NCI-H1930 (cell line): ENCODE measurements at places on chromosomes 7 and 10.

DNA sequence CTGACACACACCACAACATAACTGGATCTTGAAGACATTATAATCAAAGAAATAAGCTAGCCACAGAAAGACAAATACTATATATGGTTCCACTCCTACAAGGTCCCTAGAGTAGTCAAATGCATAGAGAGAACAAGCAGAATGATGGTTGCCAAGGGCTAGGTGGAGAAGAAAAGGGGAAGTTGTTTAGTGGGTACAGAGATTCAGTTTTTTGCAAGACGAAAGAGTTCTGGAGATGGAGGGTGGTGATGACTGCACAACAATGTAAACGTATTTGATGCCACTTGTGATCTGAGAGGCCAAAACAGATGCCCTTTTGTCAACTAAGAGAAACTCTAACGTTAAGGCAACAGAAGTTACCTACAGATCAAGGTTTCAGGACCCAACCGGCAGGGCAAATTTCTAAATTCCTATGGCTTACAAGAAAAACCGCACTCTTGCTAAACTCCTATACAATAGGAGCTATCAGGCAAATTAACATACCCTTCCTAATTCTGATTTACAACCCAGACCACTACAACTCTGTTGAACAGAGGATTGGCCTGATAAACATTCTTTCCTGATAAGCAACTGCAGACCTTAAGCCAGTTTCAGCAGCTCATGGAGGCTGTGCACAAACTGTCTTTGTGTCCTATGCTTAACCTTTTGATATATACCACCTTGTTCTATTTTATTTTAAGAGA lies 69.0 kb downstream of the FAM107B start:
- DNase-seq = no peak

DNA sequence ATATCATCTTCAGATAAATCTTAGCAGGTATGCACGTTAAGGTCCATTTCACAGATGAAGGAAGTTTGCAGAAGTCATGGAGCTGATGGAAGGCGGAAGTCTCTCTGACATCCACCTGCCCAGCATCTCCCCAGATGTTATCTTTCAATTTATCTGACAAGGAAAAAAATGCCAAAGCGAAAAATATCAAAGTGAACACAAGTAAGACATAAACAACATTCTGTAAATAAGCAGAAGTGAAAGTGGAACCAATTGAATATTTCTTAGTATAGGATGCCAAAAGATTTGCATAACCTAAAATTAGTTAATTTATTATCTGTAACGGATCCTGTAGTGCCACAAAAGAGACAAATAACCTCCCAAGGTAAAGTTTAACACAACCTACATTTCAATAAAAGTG lies 73.6 kb upstream of the NEBL start:
- DNase-seq = no peak

DNA sequence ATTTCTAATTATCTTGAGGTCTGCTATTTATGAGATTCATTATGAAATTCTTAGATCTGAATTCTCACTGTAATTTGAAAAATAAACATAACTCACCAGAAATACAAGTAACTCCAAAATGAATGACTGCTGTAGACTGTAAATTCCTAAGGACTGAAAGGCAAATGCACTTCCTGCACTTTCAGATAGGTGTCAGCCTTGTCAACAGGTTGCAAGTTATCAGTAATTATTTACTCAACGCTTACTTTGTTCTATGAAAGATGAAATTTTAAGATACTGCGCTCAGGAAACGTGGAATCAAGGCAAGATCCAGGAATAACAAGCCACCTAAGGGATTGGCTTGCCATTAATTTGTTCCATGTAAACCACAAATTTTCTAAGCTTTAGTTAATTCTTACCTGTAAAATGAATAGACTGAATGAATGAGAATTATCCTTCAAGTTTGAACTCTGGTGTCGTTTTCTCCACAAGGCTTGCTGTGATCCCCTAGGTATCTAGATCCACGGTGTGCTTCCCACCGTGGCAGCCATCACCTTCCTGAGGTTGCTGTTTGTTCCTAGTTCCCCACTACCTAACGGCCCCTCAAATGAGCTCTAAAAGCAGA lies 12.6 kb downstream of the DHX32 start:
- no peak for DNase-seq

- DNase-seq = no peak
Measured at GRCh38 chr10:6013413-6014192, 36.3 kb upstream of the IL15RA start.

DNA sequence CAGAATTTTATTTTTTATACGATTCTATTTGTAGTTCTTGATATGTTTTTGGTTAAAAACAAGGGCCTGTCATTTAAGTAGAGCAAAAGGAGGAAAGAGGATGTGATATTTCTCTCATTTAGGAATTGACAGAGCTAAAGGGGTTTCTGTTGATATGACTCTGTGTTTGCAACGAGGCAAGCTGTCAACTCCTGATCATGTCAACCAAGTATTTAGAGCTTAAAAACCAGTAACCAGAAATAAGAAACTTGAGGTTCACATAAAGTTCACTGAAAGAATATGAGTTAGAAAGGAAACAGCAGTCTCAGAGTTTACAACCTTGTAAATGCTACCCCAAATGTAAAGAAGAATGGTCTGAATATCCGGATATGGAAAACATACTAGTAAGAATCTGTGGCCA lies 434.2 kb downstream of the PARD3 start:
- no peak for DNase-seq

DNA sequence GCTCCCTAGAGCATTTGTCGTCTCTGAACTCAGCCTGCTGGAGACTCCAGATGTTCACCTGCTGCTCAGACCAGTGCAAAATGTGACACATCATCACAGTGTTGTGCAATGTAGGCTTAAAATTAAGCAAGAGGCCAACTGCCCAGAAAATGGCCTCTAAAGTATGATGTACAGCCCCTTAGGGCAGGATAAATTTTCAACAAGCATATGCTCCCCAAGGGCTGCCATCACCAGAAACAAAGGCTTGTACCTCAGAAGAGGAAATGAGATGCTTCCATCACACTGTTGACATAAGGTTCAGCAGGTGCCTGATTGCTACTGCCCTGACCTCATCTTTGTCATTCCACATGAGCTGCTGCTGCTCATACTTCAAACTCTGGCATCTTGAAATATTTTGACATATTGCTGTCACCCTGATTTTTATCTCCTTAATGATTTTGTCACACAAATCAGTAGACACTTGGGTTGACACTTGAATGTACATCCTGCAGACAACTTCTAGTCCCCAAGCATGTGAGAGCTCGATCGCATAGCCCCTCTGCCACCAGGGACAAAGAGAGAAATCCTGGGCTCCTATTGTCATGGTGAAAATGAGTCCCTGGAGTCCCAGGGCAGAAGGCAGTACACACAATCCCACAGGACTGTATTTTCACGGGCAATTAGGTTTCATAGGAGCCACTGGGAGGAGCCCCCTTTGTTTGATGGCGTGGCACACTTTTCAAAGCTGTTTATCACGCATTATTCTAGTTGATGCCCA lies 219.7 kb upstream of the STK17A start:
- DNase-seq = peak; percentile 20

DNA sequence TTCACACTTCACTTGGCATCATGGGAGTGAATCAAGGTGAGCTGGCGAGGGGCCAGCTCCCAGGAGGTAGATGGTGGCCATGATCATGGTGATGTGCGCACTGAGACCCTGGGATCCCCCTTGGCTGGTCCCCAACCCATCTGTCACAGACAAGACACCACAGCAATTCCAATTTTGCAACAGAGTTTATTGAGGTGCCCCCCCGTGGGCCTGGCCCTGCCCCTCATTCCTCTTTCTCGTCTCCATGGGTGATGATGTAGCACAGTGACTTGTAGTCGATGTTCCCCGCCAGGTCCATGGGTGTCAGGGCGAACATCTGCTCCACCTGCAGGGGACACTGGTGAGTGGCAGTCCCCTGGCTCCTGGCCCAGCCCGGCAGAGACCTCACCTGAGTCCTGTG lies 2.4 kb downstream of the MYL7 start:
- no peak for DNase-seq

DNA sequence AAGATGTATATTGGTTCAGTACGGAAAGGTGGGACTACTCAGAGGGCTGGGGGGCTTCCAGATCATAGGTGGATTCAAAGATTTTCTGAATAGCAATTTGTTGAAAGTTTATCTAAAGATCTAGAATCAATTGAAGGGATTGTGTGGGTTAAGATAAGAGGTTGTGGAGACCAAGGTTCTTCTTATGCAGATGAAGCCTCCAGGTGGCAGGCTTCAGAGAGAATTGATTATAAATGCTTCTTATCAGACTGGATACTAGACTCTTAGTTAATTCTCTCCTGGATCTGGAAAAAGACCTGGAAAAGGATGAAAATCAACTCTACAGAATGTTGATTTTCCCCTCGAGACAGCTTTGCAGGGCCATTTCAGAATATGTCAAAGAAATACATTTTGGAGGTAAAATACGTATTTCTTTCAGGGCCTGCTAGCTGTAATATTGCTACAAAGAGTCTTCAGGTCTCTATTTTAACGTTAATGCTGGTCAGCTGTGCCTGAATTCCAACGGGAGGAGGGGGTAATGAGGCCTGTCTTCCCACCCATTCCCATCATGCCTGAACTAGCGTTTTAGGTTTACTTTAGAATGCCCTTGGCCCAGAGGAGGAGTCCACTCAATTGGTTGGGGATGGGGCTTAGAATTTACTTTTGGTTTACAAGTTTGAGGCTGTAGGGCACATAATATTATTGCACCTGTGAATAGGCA lies 12.8 kb upstream of the GPR15LG start:
- DNase-seq = no peak

GRCh38 chr10:99292159-99292558 lies 37.0 kb upstream of the CNNM1 start:
- DNase-seq = no peak
